ENCODE measurements at places on chromosomes 16 and 17.

DNA sequence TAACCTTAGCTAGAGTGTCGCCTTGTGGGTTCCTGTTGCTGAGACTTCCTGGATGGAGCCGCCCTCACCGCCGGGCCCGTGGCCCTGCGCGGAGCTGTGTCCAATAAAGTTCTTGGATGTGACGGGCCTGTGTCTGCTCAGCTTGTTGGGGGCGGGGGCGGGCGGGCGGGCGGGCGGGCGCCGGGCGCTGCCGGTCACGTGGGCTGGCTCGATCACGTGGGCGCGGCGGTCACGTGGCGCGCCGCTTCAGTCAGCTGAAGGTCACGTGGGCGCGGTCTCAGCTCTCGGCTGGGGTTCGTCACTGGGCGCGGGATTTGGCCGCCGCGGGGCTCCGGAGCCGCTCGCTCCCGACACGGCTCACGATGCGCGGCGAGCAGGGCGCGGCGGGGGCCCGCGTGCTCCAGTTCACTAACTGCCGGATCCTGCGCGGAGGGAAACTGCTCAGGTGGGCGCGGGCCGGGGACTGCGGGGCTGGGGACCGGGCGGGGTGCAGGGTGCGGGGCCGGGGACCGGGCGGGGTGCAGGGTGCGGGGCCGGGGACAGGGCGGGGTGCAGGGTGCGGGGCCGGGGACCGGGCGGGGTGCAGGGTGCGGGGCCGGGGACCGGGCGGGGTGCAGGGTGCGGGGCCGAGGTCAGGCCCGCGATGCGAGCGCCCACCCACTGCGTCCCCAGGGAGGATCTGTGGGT lies at the start of gene AMDHD2:
Gene AMDHD2 (plus strand): TSS at position 275 of the 687 bp plus-strand sequence. CDS start 88 bp downstream, at position 363.
- no peak for DNase-seq

DNA sequence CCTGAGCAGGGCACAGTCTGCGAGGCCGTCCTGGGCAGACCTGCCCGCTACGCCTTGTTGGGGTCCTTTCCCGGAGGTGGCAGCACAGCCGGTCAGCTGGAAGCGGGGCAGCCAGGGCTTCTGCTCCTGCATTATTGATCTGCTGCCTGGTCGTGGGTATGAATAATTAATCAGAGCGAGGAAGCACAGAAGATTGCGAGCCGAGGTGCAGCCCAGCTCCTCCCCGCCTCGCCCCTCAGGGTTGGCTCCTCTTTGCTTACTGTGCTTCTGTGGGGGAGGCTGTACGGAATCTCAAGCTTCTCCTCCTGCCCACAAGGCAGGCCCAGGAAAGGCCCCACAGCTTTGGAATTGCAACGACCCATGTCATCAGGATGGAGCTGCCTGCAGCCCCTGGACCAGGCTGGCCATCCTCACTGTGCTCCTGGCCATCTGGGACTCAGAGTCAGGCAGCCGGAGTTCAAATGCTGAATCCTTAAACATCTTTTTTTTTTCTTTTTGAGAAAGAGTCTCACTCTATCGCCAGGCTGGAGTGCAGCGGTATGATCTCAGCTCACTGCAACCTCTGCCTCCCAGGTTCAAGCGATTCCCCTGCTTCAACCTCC lies 25.6 kb downstream of the TRARG1 start:
- DNase-seq: no peak

DNA sequence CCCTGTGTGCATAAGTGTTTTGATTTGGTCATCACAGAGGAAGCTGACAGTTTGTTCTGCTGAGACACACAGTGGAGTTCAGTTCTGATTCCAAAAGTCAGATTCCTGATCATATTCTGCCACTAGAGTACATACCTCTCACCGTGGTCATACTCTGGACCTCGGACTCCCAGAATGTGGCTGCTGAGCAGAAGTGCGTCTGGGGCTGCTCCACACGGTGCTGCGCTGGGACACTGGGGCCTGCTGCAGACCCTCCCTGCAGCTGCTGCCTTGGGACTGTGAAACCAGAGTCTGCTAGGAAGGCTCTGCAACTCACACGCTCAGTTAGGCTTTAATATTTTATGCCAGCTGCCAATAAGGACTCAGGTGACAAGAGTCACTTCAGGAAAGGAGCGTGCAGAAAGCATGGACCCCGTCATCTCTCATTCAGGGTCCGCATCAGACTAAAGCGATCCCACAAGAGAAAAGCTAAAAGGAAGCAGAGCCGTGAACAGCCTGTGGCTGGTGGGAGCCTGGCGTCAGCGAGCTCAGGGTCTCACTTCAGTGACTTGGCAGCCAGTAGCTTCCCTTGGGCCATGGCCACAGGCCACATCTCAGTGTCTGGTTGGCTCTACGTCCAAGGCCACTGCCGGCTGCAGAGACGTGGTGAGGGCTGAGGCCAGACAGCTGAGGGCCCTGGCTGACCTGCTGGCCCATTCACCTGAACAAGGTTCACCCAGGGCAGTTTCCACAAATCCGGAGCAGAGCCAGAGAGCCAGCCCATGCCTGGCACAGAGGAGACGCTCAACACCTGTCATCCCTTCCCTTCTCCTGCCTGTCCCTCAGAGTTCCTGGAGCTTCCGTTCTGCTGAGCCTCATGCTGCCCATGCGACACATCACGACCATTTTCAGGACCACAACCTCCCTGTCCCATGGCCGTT lies 24.7 kb upstream of the KIFC3 start:
- no peak for DNase-seq

DNA sequence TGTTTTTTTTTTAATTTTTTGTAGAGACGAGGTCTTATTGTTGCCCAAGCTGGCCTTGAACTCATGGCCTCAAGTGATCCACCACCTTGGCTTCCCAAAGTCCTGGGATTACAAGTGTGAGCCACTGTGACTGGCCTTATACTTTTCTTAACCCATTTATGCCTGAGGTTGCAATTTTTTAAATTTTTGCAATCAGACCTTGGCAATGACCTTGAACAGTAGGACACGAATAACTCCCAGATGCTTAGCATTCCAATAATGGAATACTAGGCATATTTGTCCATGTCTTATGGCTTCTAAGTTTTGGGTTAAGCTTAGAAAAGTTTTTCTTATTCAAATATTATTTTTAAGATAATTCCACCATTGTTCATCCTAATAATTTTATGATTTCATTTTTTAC lies 28.3 kb upstream of the TMEM97 start:
- DNase-seq: no peak

- DNase-seq: no peak
These were observed 6.0 kb upstream of the DNAI2 start for GRCh38 chr17:74267987-74268499.

GRCh38 chr17:2945299-2945698 lies 118.1 kb downstream of the OR1D5 start:
- DNase-seq: no peak

DNA sequence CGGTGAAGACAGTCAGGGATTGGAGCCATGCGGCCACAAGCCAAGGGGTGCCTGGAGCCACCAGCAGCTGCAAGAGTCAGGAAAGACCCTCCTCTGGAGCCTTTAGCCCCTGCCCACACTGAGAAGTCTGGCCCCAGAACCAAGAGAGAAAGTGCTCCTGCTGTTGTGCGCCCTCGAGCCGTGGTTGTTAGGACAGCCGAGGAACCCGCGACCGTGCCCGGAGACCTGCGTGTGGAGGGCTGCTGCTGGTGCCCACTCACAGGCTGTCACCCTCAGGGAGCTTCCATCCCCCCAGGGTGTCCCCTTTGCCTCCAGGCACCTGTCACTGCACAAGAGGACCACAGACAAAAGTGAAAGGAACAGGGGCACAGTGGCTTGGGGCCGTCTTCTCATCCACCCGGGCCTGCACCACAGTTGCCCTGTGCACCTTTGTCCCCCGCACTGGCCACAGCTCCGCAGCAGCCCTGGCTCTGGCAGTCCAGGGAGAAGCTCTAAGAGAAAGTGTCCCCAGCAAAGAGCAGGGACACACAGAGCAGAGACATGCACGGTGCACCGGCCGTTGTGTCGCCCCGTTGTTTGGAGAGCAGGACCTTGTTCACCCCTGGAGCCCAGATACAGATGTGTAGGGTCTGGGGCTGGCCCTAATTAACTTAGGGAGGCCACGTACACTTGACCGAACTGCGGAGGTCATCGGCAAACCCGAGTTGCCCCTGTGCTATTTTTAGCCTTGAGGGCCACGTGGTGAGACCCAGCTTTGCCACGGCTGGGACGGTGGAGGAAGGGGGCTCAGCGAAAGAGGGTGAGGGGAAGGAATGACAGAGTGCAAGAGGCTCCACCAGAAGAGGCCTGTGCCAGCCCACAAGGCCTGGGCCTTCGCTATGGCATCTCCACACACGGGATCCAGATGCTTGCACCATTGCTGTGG lies 329.2 kb downstream of the C16orf95 start:
- DNase-seq: no peak

DNA sequence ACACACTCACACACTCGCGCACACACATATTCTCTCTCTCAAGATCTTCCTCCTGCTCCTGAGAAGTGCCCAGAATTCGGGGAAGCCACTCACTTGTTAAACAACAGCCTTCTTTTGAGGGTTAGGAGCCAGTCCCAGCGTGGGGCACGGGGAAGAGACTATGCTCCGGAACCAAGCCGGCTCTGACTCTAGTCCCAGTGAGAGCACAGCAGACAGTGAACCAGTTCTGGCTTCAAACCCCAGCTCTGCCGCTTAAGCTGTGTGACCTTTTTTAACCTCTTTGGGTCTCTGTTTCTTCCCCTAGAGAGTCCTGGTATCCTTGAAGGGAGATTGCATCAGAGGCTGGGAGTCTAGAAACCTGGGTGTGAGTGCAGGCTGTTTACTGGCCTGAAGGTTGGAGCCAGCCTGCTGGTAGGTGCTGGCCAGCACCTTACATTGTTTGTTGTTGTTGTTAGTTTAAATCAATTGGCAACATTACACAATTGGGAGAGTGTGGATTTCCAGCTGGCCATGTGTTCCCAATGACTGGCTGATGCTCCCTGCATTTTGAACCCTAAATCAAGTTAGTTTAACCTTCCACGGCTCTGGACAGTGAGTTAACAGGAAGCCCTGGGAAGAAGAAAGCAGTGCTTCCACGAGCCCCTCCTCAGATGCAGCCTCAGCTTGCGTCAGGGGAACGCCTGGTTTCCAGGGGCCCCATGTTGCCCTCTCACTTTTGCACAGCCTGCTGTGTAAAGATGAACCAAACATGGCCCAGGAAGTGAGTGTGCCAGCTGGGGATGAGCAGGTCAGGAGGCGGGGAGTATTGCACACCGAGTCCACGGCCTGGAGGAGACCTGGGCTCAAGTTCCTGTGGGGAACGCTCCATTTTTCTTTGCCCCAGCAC lies 71.5 kb downstream of the GAS7 start:
- DNase-seq: no peak

DNA sequence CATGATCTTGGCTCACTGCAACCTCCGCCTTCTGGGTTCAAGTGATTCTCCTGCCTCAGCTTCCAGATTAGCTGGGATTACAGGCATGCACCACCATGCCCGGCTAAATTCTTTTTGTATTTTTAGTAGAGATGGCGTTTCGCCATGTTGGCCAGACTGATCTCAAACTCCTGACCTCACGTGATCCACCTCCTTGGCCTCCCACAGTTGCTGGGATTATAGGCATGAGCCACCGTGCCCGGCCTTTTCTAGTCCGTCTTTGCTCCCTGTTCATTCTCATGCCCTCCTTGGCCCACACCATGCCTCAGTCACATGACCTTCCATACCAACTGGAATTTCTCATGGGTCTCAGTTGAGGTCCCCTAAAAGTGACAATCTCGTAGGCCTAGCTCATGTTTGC lies 86.9 kb downstream of the SNX29 start:
- DNase-seq: no peak

- no peak for DNase-seq
These were observed 690 bp downstream of the RHOT1 start for GRCh38 chr17:32142857-32143526.

GRCh38 chr17:61684818-61685217 lies 93.8 kb upstream of the NACA2 start:
- no peak for DNase-seq

GRCh38 chr16:85064186-85064585 lies 36.6 kb downstream of the KIAA0513 start:
- no peak for DNase-seq

GRCh38 chr17:3894911-3895343 lies 2.1 kb upstream of the CAMKK1 start:
- DNase-seq: no peak

- no peak for DNase-seq
These were observed 679.9 kb downstream of the MAF start for GRCh38 chr16:78920621-78921020.

DNA sequence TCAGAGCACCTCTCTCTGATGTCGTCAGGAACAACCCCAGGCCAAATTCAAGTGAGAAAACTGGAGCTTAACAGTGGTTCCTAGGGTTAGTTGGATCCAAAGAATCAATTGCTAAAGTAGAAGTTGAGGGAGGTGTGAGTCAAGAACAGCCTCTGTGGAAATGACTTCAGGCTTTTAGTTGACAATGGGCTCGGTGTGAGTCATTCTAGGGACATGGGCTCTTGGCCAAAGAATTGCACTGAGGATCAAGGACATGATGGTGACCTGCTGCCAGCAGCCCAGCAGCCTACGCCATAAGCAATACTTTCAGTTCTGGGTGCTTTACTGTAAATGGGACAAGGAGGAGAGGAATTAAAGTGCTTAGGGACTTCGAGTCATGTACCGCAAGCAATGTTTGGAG lies 32.1 kb upstream of the SMURF2 start:
- no peak for DNase-seq

GRCh38 chr17:63914471-63914870 lies 3.4 kb upstream of the CSHL1 start:
- DNase-seq: no peak

DNA sequence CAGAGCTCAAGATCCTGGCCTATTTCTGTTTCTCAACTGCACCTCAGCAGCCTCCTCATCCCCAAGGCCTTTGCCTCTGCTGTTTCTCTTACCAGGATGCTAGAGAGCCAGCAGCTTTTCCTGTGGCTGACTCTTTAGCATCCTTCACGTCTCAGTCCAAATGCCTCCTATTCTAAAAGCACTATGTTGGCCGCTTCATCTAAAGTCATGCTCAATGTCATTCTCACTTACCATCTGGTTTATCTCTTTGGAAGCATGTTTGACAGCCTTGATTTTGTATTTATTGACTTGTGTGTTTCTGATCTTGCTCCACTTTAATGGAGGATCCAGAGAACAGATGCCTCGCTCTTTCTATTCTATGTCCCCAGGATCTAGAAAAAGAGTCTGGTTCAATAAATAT lies 351.8 kb upstream of the CDH11 start:
- DNase-seq: no peak

DNA sequence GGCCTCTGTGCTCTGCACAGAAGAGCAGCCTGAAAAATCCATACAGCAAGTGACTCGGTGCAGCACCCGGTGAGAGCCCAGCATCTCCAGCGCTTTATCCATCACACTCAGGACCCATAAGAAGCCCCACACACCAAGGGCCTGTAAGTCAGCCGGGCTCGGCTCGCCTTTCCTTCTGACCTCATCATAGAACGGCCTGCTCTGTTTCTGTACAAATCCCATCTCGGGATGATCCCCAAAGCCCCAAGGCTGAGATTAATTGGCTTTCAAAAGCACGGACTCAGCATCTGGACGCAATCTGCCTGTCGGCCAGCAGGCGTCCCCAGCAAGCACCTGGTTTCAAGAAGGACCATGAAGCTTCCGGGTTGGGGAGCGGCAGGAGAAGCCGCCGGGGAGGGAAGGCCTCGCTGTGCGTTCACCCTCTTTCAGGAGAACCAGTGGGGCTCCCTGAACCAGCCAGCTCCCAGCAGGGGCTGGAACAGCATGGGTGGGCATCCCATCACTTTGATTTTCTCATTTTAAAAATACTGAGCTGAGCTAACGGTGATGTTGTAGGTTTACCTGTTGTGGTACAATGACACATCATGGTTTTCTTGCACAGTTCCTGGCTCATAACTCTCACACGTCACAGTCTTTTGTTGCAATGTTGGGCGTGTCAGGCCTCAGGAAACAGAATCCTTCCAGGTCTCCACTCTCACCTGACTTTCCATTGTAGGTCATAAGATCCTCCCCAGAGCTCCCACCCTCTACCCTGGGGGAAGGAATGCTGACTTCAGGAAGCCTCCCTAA lies 6.7 kb downstream of the CCDC57 start:
- DNase-seq: peak; percentile 32

Measured in SK-N-MC (cell line).